ENCODE measurements at places on chromosomes 13 and 19.

GRCh38 chr19:17346109-17346671 is 8.8 kb downstream of the GTPBP3 start:
- peak; percentile 66 for DNase-seq

- no peak for DNase-seq
Observed at GRCh38 chr19:10915130-10916091, 13.0 kb downstream of the YIPF2 start.

- DNase-seq, result no peak
Observed at GRCh38 chr19:38670921-38671398, 23.5 kb downstream of the ACTN4 start.

DNA sequence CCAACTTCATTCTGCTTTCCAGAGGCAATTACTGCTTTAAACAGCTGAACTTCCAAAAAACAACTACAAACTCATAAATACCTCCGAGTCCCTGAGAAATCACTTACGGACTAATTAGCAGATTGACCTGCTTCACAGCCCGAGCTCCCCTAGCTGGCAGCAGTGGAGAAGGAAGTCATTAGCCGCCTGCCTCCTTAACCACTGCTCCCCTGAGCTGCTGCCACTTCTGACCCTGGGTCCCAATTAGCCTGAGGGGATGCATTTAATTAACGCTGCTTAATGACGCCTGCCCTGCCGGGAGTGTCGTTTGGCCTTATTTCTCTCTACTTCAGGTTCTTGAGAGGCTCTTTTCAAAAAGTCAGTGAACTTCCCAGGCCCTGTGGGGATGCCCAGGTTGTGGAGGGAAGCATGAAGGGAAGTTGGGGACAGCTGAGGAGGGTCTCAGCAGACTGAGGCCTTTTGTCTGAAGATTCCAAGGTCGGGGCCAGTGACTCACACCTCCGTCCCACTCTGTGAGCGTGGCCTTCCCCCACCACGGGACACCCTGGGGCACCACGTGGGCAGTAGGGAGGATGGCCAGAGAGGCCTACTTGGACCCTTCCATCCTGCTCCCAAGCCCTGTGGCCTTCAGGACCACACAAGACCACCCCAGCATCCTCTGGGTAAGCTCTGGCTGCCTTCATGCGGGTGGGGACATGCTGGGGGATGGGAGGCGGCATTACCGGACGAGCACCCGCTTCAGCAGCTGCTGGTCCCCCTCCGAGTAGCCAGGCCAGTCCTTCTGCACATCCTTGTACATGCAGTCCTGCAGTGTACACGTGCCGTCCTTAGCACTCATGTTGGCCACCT is 19.8 kb upstream of the ISYNA1 start:
- DNase-seq, result no peak
